ENCODE measurements at places on chromosomes 4 and X.

- no peak for DNase-seq
Measured at GRCh38 chrX:76987381-76987780, 459.8 kb upstream of the FGF16 start.

GRCh38 chrX:9339603-9340491 is 125.0 kb upstream of the TBL1X start:
- no peak for DNase-seq

GRCh38 chr4:145734576-145735346 is 54.8 kb downstream of the C4orf51 start:
- DNase-seq = peak; percentile 44

GRCh38 chr4:24837336-24837735 is 42.0 kb downstream of the SOD3 start:
- no peak for DNase-seq

DNA sequence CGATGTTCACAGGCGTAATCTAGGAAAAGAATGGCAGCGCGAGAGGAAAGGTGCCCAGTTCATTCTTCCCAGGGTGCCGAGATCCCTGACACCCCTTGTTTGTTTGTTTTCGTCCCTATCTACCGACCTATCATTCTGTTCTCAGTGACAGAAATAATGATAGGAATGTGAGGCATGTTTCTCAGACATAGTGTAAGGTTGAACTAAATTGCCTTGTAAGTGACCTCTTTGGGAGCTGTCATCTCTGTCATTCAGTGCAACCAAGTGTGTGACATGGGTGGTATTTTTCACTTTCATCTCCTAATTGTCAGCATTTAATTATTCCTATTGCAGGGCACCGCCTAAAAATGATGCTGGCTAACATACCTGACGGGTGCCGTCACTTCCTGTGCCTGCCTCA is 24.4 kb downstream of the CLDN22 start:
- peak; percentile 20 for DNase-seq

- DNase-seq = no peak
Measured at GRCh38 chr4:105191621-105192210, 45.0 kb downstream of the TET2 start.

DNA sequence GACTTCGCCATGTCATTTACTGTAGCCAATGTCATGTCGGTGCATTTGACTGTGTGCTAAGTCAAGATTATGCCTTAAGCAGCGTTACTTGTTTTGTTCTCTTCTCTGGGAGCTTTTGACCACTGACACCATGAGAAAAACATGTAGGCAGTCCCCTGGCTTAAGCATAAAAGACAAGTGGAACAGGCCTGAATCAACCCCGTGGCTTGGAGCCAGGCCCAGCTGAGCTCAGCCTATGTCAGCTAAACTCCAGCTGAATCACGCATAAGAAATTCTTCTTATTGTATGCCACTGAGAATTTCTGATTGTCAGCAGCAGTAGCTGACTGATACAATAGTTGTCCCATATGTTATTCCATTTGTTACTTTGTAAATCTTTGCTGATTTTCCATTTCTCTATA is 261.9 kb downstream of the CBLL2 start:
- no peak for DNase-seq

DNA sequence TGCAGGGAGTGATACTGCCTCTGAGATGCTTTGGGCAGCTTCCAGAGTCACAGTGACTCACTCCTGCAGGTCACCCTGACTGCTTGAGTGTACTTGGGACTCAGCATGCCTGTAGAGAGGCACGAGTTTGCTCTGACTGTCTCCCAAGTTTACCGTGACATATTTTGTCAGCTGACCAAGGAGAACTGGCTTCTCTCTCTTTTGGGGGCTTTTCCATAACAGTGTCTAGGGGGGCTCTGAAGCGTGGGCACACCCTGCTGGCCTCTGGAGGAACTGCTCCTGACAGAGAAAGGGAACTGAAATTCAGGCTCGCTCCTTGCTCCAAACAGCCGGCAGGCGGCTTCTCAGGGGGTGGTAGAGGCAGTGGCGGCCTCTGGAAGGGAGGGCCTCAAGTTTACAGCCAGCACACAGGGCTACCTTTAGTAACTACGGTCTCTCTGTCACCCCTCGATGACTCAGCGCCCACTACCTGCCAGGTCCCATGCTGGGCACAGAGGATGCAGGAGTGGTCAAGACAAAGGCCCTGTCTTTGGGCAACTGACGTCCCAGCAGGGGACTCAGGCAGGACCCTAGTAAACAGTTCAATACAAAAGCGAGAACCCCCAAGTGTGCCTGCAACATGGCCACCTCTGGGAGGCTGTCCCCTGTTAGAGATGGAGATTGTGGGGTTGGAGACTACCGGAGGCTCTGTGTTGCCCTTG is 17.8 kb downstream of the ZNF185 start:
- no peak for DNase-seq

DNA sequence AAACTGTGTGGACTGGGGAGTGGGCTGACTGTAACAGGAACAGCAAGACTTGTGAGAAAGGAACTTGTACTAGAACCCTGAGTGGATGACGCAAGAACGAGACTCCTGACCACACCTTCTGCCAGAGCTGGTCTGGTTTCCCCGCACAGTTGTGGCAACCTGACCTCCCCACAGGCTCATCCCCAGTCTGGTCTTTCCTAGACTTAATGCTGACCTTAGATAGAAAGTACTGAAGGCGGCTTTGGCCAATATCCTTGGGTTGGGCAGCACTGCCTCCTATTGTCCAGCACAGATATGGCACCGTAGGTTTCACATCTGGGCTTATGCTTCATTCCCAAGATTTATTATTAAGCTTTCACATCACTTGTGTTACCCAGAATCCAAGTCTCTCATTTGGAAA is 137.8 kb upstream of the FRG1 start:
- no peak for DNase-seq

DNA sequence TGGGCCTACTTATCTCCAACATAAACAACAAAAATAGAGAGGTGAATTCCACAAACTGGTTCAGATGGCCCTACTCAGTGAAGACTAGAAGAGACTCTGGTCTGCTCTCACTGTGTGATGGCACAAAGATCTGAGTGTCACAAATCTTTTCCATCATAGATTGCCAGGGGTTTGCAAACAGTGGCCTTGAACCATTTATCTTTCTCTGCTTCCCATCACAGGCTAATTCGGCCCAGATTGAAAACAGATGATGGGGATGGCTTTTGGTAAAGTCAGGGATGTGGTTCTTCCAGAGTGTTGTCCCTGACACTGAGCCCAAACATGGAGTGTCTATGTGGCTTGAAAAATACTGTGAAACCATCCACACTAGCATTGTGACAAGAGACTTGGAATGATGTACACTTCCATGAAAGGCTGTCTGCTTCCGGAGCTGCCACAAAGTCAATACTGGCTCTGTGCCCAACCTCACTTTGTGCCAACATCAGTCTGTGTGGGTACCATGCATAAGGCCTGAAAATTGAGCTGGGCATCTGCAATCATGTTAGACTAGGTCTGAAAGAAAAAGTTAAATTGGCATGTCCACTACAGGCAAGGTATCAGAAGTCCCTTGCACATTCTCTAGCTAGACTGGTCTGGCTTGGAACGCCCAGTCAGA is 25.2 kb upstream of the PLAC1 start:
- DNase-seq = no peak

GRCh38 chrX:40646489-40647306 is 663 bp downstream of the CXorf38 start:
- DNase-seq = peak; percentile 26

GRCh38 chr4:74157154-74157553 is 764 bp upstream of the MTHFD2L start:
- peak; percentile 2 for DNase-seq

DNA sequence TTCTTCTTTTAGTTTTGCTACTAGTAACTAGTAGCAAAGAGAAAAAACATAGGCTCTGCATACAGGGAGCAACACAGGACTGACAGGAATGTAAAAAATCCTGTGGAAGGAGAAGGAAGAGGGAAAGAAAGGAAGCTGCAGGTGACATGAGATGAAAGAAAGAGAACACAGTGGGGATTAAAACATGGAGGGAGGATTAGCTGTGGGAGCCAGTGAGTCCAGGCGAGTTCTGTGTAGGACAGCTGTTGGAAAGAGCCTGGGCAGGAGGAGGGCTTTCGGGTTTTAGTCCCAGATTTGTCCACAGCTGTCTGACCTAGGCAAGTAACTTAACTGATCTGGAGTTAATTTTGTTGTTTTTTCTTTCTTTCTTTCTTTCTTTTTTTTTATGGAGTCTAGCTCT is 21.6 kb downstream of the CCNG2 start:
- DNase-seq = no peak

GRCh38 chrX:118211891-118212816 is 95.5 kb upstream of the KLHL13 start:
- no peak for DNase-seq

GRCh38 chr4:110201502-110201901 is 3.1 kb upstream of the ELOVL6 start:
- no peak for DNase-seq

DNA sequence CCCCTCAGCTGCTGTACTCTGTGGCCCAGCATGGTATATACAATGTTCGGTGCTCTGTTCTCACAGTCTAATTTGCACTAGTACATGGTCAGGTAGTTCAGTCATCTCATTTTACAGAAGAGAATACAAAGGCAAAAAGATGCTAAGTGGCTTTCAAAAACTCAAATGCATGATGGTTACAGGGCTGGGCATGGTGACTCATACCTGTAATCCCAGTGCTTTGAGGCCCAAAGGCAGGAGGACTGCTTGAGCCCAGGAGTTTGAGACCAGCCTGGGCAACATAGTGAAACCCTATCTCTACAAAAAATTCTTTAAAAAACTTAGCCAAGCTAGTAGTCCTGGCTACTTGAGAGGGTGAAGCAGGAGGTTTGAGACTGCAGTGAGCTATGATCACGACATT is 210.5 kb upstream of the KIT start:
- no peak for DNase-seq

DNA sequence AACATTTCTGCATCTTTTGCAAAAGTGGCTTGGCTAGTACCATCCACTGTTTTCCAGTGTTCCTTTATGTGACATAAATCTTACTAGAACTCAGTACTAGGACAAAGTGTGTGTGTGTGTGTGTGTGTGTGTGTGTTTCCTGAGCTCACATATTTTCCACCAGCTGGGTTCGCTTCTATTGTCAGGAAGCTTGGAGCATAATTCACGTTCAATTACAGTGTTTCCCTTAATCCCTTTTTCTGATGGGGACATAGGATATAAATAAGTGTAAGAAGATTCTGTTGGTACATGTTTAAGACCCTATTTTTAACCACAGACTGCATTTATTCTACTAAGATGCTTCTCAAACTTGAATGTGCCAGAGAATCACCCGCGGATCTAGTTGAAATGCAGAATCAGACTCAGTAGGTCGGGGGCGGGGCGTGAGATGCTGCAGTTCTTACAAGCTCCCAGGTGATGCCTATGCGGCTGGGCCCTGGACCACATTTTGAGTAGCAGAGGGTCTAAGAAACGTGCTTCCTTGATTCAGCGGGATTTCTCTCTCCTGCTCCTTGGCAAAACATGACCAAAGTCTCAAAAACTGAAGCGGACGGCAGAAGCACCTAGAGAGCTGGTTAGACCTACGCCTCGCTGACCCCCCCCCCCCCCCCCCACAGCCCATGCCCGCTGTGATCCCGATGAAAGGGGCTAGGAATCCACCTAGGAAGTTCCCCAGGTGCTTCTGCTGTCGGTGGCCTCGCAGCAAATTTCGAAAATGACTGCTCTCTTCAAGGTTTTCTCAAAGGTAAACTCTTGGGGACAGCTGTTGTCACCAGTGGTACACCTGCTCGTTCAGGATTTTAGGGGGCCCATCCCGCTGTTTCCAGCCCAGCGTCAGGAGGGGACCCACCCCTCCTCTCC is 797 bp downstream of the CD99L2 start:
- no peak for DNase-seq

DNA sequence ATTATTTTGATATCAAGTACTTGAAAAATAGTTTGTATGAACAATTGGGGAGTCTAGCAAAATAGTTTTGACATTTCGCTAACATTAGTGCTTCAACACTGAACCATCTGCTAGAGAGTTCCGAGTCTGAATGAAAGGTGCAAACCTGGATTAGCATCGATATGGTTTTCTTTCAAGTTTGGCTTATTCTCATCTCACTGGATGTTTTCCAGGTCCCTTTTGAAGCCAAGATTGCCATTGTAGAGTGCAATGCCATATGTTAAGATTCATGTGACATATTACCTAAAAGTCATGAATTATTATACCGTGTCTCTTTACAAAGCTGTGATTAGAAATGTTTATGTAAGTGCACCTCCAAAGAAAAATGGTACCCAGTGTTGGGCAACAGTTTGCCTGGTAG is 36.8 kb upstream of the NAA11 start:
- no peak for DNase-seq

DNA sequence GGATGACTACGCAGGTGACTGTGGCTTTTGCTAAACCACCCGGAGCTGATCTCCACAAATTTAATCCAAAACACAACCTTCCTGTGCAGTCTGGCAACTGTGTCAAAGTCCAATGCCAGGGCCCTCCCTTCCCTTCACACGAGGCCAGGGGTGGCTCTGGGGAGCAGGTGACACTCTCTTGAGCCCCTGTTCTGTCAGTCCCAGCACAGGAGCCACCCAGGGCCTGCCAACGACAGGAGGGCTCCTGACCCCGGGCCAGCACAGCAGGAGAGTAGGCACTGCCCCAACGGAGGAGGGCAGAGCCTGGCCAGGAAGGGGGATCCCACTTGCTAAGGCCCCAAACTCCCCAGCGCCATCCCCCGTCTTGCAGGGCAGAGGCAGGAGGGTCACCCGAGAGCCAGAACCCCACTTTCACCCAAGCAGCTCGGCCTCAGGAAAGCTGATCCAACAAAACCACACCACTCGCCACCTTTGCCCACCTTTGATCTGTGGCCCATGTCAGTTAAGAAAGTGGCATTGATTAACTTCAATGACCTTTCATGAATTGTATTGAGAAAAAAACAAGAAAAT is 44.7 kb downstream of the FAM53A start:
- no peak for DNase-seq

DNA sequence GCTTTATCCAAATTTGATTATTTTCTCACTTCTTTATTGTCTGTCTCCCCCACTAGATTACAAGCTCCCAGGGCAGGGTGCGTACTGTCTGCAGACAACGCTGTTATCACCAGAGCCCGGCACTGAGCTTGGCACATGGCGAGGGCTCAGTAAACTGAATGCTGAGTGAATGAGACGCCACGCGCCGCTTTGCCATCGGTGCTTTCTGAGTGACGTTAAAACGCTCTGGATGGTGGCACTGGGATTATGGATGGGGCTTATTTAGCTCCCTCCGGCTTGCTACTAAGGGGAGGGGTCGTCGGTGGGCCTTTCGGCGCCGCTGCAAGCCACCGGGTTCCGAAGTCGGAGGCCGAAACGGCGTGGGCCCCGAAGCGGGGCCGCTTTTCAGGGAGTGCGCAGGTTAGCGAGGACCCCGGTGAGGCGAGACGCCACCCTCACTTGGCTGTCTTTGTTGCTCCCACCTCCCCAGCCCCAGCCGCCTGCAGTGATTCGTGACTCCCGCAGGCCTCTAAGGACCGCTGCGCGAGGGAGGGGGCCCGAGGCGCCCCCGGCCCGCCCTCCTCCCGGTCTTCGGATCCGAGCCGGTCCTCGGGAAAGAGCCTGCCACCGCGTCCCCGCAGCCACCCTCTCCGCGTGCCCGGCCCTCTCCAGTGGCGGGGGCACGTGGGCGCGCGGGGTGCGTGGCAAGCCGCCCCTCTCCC is 569 bp upstream of the FHL1 start:
- DNase-seq = no peak

GRCh38 chr4:80875642-80876041 is 154.9 kb upstream of the BMP3 start:
- no peak for DNase-seq

- no peak for DNase-seq
Measured at GRCh38 chr4:115396034-115396433, 282.6 kb upstream of the NDST4 start.

GRCh38 chr4:150822407-150822806 is 192.7 kb downstream of the LRBA start:
- no peak for DNase-seq

Measured in SW480 (cell line).